ENCODE measurements at places on chromosomes 11 and 22.

- no peak for DNase-seq
Observed at GRCh38 chr11:122809866-122810265, 28.4 kb upstream of the CRTAM start.

- no peak for DNase-seq
Observed at GRCh38 chr11:22337596-22338485, at the start of gene SLC17A6. Gene SLC17A6 (plus strand): TSS chr11:22338381. CDS start chr11:22338534, 153 bp downstream.

DNA sequence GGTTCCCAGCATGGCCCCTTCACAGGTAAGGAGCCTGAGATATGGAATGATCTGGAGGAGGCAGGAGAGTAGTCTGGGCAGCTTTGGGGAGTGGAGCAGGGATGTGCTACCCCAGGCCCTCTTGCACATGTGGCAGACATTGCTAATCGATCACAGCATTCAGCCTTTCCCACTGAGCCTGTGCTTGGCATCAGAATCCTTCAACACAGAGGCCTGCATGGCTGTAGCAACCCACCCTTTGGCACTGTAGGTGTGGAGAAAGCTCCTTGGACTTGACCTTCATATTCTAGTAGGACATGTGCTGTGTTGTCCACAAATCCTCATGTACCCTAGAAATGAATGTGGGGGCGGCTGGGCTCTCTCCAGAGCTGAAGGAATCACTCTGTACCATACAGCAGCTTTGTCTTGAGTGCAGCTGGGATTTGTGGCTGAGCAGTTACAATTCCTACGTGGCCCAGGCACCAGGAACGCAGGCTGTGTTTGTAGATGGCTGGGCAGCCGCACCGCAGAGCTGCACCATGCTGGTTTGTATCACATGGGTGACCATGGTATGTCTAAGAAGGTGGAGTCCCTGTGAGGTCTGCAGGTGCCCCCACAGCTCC, 21.8 kb upstream of the PPP6R3 start:
- DNase-seq, result no peak

- no peak for DNase-seq
Observed at GRCh38 chr22:35400501-35400790, 506 bp downstream of the MCM5 start.

DNA sequence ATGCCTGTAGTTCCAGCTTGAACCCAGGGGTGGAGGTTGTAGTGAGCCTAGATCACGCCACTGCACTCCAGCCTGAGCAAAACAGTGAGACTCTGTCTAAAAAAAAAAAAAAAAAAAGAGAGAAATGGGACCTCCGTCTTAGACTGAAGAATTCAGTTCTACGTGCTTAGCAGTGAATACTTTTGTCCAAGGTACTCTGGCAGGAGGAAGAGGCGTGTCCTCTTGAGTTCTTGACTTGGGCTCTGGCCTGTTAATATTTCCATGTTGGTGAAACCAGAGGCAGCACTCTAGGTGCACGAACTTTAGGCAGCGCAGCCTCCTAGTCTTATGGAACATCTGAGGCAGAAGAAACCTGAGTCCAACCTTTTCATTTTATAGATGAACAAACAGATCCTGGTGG, 2.4 kb downstream of the HMBS start:
- DNase-seq, result no peak

DNA sequence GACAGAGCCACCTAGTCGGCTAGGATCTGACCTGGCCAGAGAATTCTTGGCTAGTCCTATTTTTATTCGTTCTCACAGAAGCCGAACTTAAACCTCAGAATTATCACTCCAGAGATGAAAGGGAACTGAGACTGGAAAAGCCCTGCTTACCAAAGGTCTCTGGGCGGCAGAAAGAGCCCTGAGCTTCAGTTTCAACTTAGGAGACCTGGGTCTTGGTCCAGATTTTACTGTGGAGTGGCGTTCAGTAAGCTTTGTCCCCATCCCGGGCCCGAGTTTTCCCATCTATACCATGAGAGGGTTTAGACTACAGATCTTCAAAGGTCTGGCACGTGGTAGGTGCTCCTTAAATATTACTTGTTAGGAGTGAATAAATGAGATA, 516 bp downstream of the NEU3 start:
- no peak for DNase-seq

- DNase-seq, result no peak
Observed at GRCh38 chr22:29710922-29711593, 8.7 kb upstream of the CABP7 start.

DNA sequence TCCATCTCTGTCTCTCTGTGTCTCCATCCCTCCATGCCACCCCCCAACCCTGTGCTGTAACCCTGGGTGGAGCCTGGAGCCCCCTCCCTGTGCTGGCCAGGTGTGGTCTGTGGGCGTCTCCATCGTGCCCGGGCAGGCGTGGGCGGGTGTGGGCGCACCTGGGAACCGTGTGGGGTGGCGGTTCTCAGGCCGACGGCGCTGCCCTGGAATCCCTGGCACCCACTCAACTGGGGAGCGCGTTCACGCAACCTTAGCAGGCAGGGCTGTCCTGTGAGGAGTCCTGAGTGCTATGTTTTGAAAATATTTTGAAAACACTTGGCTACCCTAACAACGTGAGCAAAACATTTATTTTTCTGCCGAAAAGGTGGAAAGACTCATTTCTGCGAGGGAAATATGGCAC, 4.7 kb downstream of the TNNT3 start:
- no peak for DNase-seq

GRCh38 chr22:20967697-20968211, 699 bp downstream of the AIFM3 start:
- no peak for DNase-seq

DNA sequence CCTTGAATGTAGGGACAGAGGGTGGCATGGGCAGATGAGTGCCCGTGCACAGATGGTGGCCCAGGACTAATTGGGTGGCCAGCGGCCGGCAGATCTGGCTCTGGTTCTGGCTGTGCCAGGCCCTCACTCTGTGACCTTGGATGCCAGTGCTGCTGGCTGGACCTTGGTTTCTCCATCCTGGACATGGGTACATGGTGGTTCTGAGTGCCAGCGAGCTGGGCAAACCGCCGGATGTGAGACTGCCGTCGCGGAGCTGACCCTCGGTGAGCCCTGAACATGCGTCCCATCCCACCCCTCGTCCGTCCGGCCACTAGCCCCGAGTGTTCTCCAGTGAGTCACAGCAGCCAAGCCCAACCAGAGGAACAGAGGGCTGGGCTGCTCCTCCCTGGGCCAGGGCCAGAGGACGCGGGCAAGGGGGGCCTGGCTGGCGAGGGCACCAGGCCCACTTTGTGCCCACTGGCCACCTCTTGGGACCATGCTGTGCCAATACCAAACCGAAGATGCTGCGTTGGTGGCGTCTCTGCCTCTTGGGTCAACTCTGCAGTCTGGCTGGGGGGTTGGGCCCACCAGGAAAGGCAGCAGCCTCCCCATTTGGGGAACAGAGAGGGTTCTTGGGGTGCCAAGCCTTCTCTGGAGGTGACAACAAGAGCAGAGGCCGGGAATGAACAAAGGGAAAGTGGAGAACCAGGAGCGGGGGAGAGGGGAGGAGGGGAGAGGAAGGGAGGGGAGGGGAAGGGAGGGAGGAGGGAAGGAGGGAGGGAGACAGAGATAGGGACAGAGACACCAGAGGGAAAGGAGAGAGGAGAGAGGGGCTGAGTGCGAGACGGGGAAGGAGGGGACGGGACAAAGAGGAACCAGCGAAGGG, 10.7 kb downstream of the LSP1 start:
- peak; percentile 37 for DNase-seq

DNA sequence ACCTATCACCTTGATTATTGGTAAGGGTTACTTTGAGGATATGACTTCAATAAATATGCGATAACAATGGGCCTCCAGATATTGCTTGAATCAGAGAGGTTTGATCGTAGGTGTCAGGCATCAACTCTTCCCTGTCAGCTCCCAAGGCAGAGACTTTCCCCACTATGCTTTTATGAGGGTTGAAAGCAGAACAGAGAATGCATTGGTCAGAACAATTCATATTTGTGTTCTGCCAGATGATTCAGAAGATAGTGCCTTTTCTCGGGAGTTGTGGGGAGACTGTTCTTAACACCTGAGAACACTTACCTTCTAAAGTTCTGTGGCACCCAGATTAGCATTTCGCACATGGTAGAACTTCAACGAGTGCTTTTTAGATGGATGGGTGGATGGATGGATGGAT, 386.3 kb upstream of the CADM1 start:
- no peak for DNase-seq

- no peak for DNase-seq
Observed at GRCh38 chr22:20117633-20118299, 740 bp upstream of the TRMT2A start.

- no peak for DNase-seq
Observed at GRCh38 chr11:111392552-111392951, 13.5 kb upstream of the POU2AF1 start.

Measured in nucleus accumbens (tissue), 56 donors.